ENCODE measurements at places on chromosomes 2 and 18.

- DNase-seq: no peak
These were observed 217.6 kb downstream of the BABAM2 start for GRCh38 chr2:28108143-28108542.

GRCh38 chr18:57759650-57760049 lies 43.5 kb downstream of the ATP8B1 start:
- no peak for DNase-seq

DNA sequence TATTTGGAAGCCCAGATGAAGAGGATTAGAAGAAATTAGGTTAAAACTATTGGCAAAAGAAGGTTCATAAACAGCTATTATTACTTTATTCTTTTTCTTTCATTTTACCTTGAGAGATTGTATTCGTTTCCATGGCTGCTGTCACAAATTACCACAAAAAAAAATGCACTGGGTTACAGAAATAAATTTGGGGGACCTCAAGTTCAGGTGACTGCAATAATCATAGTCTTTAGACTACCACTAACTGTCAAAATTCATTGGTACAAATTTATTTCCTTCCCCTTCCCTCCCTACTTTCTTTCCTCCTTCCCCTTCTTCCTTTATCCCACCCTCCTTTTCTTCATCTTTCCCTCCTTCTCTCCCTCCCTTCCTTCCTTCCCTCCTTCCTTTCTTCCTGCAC lies 217.8 kb upstream of the PIK3C3 start:
- DNase-seq: no peak

- DNase-seq: no peak
These were observed 7.8 kb downstream of the MERTK start for GRCh38 chr2:111905990-111906735.

All from nephron progenitor cell (in vitro differentiated cells).